Panc1 (cell line): ENCODE measurements at places on chromosomes 3 and 15. TPM values are rescaled to one million over a fixed set of nuclear protein-coding genes. Genes with fewer than 3 reads are reported as not detected.

The GOLGA8J gene
- total RNA-seq, result 0.44 TPM

DNA sequence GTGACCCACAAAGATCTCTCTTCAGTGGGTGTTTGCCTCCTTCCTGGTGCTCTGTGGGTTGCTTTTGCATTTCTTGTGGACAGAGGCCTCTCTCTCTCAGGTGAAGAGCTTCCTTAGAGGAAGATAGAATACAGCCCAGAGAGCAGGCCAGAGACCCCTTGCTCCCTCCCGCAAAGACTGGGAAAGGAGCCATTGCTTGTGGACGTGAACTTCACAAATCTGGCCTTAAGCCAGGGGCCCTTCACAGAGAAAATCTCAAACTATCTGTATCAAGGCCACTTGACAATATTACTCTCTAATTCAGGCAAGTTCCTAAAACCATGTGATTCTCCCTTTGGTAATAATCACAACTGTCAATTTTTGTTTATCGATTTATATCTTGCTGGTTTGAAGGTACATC lies 30.4 kb upstream of the CLK3 start:
- H3K36me3 ChIP-seq, result peaks cover 6% of the 10 kb centered on the region
- H3K27me3 ChIP-seq, result no peaks in the 10 kb centered on the region
- H3K4me1 ChIP-seq, result no peaks in the 10 kb centered on the region; the same call in 1 of the 2 replicates
- no peak for DNase-seq
- H3K27ac ChIP-seq, result no peak overlapping the region

The NPAP1 gene
- not detected for total RNA-seq

DNA sequence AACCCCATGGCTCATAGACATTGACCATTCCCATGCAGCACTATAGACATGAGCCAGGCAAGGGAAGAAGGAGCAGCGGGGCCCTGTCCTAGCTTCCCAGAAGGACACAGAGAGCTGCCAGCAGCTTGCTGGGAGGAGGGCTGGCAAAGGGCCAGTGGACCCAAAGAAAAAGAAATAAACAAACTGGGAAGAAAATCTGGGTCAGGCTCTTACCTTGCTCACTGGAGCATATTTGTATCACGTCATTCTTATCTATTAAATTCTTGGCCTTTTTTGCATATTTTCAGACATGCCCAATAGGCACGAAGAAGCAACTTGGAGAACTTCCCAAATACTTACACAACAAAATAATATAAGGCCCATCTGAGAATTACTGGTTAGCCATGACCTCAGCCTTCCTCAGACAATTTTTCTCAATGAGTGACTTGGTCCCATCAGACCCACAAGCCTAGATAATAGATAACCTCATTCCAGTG lies 28.4 kb downstream of the RASGRP1 start:
- H3K4me1 ChIP-seq, result no peaks in the 10 kb centered on the region
- H3K4me3 ChIP-seq, result no peak overlapping the region
- H3K27me3 ChIP-seq, result no peaks in the 10 kb centered on the region; the same call in 1 of the 2 replicates
- no peaks in the 10 kb centered on the region for H3K36me3 ChIP-seq
- H3K27ac ChIP-seq, result no peak overlapping the region

DNA sequence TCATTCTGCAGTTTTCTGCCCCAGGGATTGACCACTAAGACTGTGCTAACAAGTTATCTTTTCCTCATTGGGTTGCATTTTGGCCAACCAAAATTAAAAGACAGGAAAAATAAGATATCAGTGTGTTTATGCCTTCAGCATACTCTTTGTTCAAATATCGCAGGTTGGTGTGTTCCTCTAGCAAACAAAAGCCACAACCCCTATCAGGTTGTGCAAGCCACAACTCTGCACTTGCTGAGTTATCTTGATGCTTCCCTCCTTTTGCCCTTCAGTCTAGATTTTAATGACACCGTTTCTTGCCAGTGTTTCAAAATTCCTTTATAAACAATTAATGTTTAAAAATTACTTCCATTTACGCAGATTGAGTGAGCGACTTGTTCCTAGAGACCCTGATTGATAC lies 1164.2 kb downstream of the NSUN3 start:
- no peak overlapping the region for H3K4me3 ChIP-seq
- DNase-seq, result no peak
- no peaks in the 10 kb centered on the region for H3K36me3 ChIP-seq
- no peaks in the 10 kb centered on the region for H3K4me1 ChIP-seq

- H3K4me1 ChIP-seq, result no peaks in the 10 kb centered on the region
- no peaks in the 10 kb centered on the region for H3K36me3 ChIP-seq
- no peak for DNase-seq
- no peak within 1 kb of the TSS for H3K4me3 ChIP-seq
- H3K27ac ChIP-seq, result no peak within 1 kb of the TSS
- H3K27me3 ChIP-seq, result peaks cover 7% of the 10 kb centered on the region
Measured at GRCh38 chr3:9553021-9553947, at the start of gene LHFPL4. Gene LHFPL4, minus strand, starts transcription at chr3:9553822. Its CDS starts 1,143 bp downstream, at chr3:9552679.

The KCNH8 gene
- not detected for total RNA-seq

The NRG4 gene
- total RNA-seq, result 0.39 TPM

The SPSB4 gene
- total RNA-seq, result 0.05 TPM

DNA sequence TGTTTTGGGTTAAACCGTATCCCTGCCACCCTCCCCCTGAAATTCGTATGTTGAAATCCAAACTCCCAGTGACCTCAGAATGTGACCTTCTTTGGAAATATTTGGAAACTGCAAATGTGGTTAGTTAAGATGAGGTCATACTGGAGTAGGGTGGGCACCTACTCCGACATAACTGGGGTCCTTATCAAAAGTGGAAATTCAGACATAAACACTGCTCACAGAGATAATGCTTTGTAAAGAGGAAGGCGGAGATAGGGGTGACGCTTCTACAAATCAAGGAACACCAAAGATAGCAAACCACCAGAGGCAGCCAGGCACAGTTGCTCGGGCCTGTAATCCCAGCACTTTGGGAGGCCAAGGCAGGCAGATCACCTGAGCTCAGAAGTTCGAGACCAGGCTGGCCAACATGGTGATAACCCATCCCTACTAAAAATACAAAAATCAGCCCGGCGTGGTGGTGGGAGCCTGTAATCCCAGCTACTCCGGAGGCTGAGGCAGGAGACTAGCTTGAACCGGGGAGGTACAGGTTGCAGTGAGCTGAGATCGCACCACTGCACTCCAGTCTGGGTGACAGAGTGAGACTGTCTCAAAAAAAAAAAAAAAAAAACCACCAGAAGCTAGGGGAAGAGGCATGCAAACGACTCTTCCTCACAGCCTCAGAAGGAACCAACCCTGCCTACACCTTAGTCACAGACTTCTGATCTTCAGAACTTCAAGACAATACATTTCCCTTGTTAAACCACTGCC lies 51.1 kb upstream of the CHD2 start:
- H3K27me3 ChIP-seq, result no peaks in the 10 kb centered on the region
- no peak overlapping the region for H3K4me3 ChIP-seq
- no peak overlapping the region for H3K27ac ChIP-seq
- peaks cover 7% of the 10 kb centered on the region; the same call in 1 of the 2 replicates for H3K4me1 ChIP-seq
- no peak for DNase-seq

- no peaks in the 10 kb centered on the region for H3K36me3 ChIP-seq
- H3K4me1 ChIP-seq, result no peaks in the 10 kb centered on the region
- H3K27me3 ChIP-seq, result no peaks in the 10 kb centered on the region
- no peak overlapping the region for H3K27ac ChIP-seq
Measured at GRCh38 chr3:16326724-16327349, 61.8 kb downstream of the OXNAD1 start.

DNA sequence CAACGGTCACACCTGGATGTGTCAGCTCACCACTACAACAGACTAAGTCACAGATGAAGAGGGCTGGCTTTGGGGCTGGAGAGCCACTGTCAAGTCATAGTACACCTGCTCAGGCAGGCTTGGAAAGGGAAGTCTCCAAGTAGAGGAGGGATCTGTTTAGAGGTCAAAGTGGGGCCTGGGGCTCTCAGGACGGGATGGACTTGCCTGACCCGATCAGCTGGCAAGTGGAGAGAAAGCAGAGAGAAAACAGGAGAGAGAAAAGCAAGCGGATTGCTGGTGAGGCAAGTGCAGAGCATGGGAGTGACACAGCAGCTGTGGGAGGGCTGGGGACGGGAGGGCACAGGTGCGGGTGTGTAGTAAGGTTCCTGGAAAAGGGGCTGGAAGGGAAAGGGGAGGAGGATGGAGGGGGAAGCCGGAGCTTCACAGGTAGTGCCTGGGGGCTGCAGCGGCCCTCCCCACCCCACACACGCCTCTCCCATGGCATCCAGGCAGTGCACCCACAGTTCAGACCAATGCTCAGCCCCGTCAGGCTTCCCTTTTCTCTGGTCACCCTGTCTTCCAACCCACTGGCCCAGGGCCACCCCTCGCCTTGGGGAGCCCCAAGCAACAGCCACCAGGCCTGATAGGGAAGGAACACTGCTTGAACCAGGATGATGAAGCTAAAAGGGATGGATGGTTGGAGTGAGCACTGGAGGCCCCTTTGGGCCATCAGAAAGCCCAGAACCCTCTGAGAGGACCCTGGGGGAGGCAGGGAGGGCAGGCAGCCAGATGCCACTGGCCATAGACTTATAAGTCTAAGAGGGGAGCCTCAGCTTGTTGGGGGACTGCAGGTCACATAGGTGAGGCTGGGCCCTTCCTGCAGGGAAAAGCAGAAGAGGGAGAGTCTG lies 8.5 kb downstream of the RPS17 start:
- H3K4me3 ChIP-seq, result no peak overlapping the region
- DNase-seq, result no peak
- no peaks in the 10 kb centered on the region for H3K27me3 ChIP-seq
- H3K4me1 ChIP-seq, result peaks cover 7% of the 10 kb centered on the region

The PLAAT1 gene
- 3.9 TPM for total RNA-seq

The SRP14 gene
- total RNA-seq, result 166 TPM

- H3K27me3 ChIP-seq, result no peaks in the 10 kb centered on the region
- no peak overlapping the region for H3K4me3 ChIP-seq
- no peak overlapping the region for H3K27ac ChIP-seq
Measured at GRCh38 chr15:78208887-78209645, 25.3 kb downstream of the ACSBG1 start.

The SV2B gene
- total RNA-seq, result not detected

- no peak overlapping the region for H3K27ac ChIP-seq
- no peaks in the 10 kb centered on the region for H3K4me1 ChIP-seq
- no peak for DNase-seq
Measured at GRCh38 chr15:46854564-46854963, 862.7 kb upstream of the SEMA6D start.

- no peak overlapping the region for H3K27ac ChIP-seq
- no peaks in the 10 kb centered on the region; the same call in 1 of the 2 replicates for H3K27me3 ChIP-seq
- H3K4me3 ChIP-seq, result no peak overlapping the region
Measured at GRCh38 chr3:43956945-43957344, 266.2 kb downstream of the ABHD5 start.

GRCh38 chr3:81003817-81004216 lies 757.6 kb downstream of the GBE1 start:
- H3K27ac ChIP-seq, result no peak overlapping the region
- no peak overlapping the region for H3K4me3 ChIP-seq
- no peak for DNase-seq

DNA sequence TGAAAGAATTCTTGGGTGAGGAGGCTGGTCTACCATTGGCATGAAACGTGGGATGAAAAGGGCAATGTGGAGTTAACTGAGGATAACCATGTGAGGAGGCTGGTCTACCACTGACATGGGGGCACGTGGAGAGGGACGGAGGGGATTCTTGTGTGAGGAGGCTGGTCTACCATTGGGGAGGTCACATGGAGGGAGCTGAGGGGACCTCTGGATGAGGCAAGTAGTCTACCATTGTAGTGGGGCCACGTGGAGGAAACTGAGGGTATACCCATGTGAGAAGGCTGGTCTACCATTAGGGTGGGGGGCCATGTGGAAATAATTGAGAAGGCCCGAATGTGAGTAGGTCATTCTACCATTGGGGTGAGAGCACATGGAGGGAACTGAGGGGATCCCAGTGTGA lies 154.1 kb downstream of the FBLN2 start:
- H3K4me1 ChIP-seq, result no peaks in the 10 kb centered on the region
- H3K27me3 ChIP-seq, result no peaks in the 10 kb centered on the region
- no peak for DNase-seq
- H3K4me3 ChIP-seq, result no peak overlapping the region

DNA sequence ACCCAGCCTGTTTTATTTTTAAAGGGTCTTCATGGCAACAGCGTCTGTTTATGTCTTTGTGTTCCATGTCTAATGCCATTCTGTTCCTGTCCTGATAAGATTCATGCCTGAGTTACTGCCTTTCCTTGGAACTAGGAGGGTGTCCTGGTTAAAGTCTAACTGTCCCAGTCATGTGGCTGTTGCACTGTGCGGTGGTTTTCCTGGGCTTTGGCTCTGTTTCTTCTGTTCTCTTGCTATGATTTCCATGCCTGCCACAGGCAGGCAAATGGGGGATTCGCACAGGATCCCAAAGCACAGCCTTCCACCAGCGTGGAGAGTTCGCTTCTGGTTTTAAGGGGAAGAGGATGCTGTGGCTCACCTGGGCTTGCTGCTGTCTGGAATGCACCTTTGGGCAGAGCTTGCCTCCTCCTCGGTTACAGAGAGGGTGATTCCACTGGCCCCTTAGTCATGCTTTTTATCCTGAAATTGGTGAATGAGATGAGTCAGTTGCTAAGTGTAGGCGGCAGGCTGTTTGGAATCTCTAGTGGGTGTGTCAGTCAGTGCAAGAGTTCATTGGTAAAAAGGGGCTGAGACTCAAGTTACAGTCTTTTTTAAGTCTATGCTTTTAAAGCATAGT lies 86.8 kb downstream of the CCK start:
- H3K36me3 ChIP-seq, result no peaks in the 10 kb centered on the region
- H3K27me3 ChIP-seq, result no peaks in the 10 kb centered on the region
- DNase-seq, result peak; percentile 13

GRCh38 chr3:133935843-133936769 lies 40.4 kb upstream of the RAB6B start:
- H3K27me3 ChIP-seq, result no peaks in the 10 kb centered on the region
- no peak for DNase-seq
- H3K27ac ChIP-seq, result no peak overlapping the region
- peaks cover 13% of the 10 kb centered on the region for H3K4me1 ChIP-seq

- no peaks in the 10 kb centered on the region for H3K27me3 ChIP-seq
- no peak for DNase-seq
- H3K4me3 ChIP-seq, result no peak overlapping the region
- no peaks in the 10 kb centered on the region for H3K36me3 ChIP-seq
- no peak overlapping the region for H3K27ac ChIP-seq
Measured at GRCh38 chr3:177694316-177694715, 497.0 kb upstream of the TBL1XR1 start.

The ST3GAL6 gene
- total RNA-seq, result 0.15 TPM

DNA sequence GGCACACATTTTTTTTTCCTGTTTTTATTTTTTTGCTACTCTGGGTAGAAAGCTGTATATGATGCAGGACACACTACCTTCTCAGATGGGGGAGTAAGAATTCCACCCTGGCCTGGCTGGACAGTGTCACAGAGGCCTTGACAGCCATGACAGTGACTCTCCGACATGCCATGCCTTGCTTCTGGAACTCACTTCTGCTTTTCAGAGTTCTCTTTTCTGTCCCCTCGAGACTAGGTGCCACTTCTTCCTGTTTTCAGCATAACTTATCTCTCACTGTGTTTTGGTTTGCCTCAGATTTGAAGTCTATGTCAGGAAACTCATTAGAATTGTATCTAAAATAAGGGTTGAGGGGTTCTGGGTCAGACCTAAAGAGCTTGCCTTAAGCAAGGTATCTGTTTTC lies 69.1 kb upstream of the SEC13 start:
- no peaks in the 10 kb centered on the region for H3K4me1 ChIP-seq
- no peak overlapping the region for H3K27ac ChIP-seq
- H3K36me3 ChIP-seq, result no peaks in the 10 kb centered on the region
- no peak for DNase-seq

The TMCO5A gene
- not detected for total RNA-seq

- H3K27me3 ChIP-seq, result peaks cover 16% of the 10 kb centered on the region
- DNase-seq, result no peak
- no peaks in the 10 kb centered on the region for H3K4me1 ChIP-seq
- peak overlapping the region; percentile 40 for H3K4me3 ChIP-seq
- no peak overlapping the region for H3K27ac ChIP-seq
Measured at GRCh38 chr3:62873761-62874710, 1.2 kb downstream of the CADPS start.
